ENCODE measurements at places on chromosomes 7 and 10.

GRCh38 chr10:82245157-82245556 lies 370.2 kb downstream of the NRG3 start:
- no peak for ATAC-seq

DNA sequence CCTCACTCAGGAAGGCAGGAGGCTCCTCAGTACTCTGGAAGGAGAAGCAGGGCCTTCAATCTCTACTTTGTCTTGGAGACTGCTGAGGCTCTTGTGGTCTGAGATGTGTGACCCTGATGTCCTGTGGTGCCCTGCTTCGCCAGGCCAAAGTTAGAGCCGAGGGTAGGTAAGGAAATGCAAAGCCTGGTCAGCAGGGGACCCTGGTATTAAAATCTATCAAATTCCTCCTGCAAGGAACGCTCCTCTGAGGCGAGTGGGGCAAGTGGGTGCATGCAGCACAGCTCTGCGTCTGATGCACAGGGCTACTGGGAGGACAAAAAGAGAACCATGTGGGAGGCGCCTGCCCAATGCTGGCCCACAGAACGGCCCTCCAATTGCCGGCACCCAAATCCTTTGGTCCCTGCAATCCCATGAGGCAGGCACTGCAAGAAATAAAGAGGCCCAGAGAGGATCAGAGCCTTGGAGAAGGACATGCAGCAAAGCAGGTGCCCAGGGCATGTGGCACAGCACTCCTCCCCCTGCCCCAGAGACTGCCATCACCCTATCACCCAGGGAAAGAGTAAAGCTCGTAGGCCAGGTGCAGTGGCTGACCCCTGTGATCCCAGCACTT lies 23.1 kb upstream of the ZMIZ1 start:
- ATAC-seq, result no peak

DNA sequence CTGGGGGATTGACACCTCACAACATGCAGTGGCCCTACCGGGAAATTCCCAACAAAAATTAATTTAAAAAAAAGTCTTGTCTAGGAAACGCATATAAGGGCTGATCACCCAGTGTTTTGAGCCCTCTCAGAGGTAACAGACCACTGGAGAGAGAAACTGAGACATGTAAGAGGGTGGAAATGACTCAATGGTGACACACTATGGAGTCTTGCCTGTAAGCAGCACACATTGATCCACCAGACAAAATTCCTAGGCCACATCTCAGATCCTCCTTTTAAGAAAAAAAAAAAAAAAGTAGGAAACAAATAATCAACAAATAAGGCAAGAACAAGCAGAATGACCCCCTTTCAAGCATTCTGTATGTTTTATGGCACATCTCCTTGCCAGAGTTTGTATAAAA lies 296.2 kb downstream of the MAGI2 start:
- ATAC-seq, result no peak

GRCh38 chr7:25310896-25311295 lies 82.6 kb upstream of the NPVF start:
- no peak for ATAC-seq

DNA sequence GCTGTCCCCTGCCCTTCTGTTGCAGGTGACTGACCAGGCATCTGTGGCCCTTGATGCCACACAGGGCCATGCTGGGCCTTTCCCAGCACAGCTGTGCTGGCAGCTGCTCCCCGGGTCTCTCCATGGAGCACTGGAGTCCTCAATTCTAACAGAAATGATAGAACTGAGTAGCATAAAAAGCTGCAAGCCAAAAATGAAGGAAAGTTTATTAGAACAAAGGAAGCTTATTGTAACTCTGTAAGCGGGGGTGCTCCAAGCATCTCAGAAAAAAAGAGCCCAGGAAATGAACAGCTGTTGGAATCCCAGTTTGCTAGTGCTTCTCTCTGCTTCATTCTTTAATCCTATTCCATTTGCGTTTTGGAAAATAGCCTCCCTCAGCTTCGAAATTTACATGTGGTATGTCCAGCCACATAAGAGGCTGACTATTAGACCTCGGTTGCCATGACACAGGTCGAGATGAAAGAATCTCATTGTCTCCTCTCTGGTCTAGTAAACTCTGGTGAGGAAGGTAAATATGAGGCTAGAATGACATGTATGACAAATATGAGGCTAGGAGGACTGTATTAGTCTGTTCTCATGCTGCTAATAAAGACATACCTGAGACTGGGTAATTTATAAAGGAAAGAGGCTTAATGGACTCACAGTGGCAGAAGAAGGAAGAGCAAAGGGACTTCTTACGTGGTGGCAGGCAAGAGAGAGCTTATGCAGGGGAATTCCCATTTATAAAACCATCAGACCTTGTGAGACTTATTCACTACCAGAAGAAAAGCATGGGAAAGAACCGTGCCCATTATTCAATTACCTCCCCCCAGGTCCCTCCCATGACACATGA lies 23.7 kb downstream of the EPDR1 start:
- ATAC-seq, result no peak
